GM12878 (cell line): ENCODE measurements at places on chromosomes 5 and 9. TPM values are rescaled to one million over a fixed set of nuclear protein-coding genes. Genes with fewer than 3 reads are reported as not detected.
A peak's percentile ranks its signal among the peaks of the same experiment; 100 is the strongest.

DNA sequence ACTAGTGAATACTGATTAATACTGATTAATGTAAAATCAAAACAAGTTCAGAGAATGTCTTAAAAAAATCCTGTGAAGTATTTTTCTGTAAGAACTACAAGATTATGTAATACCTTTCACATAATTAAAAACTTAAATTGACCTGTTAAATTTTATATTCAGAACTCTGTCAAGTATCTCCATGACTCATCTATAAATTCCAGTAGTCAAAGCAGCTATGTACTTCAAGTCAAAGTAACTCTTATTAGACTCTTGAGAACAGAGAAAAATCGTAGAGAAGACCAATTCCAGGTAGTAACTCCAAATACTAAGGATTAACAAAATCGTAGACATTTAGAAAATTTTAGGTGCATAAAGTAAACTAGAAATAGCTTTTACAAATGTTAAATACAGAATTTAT lies 77.1 kb downstream of the HOMER1 start:
- no peak for DNase-seq

- no peak for DNase-seq
Observed at GRCh38 chr5:147310059-147310704, 75.4 kb downstream of the STK32A start.

GRCh38 chr5:1785062-1785461 lies 14.6 kb downstream of the MRPL36 start:
- DNase-seq = no peak

DNA sequence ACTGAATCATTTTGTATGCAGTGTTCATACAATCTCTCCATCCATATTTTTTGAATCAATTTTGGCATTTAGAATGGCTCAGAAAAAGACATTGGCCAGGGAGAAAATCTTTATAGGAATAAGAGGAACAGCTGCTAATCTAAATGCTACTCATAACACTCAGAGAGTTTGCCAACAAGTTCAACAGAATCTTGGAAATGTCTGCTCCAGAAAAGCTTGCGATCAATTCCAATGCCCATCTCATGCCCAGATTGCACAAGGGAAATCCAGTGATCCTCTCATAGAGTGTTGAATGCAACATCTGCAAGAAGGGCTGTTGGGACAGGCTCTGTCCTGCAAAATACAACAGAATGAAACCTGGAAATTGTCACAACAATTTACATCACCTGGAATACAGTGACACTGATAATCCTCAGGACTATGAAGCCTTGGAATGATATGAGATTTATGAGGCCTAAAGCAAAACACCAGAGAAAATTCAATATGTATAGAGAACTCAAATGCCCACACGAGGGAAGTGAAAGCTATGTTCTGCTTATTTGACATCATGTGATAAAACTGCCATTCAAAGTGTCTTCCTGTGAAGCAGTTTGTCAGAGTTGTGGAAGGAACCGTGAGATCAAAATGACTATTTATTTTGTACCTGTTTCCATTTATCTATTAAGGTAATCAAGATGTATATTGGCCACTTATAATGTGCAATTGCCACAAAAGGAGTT lies 190.1 kb downstream of the PARP8 start:
- peak; percentile 20 for DNase-seq

DNA sequence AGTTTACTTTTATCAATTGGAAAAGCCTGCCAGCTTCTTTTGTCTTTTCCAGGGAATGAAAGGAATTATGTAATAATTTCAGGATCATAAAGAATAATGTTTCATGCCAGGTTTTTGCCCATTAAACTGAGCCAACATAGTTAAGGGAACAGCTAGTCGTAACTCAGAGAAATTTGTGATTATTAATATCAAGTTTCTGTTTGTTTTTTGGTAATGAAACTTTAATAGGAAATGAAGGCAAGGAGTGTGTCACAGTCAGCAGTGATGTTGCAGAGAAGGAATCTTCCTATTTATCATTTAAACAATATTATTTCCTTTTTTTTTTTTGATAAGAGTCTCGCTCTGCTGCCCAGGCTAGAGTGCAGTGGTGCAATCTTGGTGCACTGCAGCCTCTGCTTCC lies 10.7 kb downstream of the NFIL3 start:
- no peak for DNase-seq

GRCh38 chr5:79020861-79021561 lies 35.9 kb upstream of the ARSB start:
- no peak for DNase-seq

Gene GABRB2
- total RNA-seq = 0.56 and 0.58 TPM in 2 replicates
